Upper lobe of left lung (tissue), 6 donors: ENCODE measurements at places on chromosomes 13 and 19. TPM values are rescaled to one million over a fixed set of nuclear protein-coding genes. Genes with fewer than 3 reads are reported as not detected.
A peak's percentile ranks its signal among the peaks of the same experiment; 100 is the strongest.

STOML3 gene
- total RNA-seq = 1.0 TPM

ELAVL3 gene
- 0.03 TPM for total RNA-seq

PABPC3 gene
- total RNA-seq = not detected

- H3K36me3 ChIP-seq = no peaks in the 10 kb centered on the region
- no peak for DNase-seq
- no peaks in the 10 kb centered on the region for H3K27me3 ChIP-seq
- H3K27ac ChIP-seq = no peak overlapping the region
These were observed 87.8 kb downstream of the SIPA1L3 start for GRCh38 chr19:37994823-37995130.

DNA sequence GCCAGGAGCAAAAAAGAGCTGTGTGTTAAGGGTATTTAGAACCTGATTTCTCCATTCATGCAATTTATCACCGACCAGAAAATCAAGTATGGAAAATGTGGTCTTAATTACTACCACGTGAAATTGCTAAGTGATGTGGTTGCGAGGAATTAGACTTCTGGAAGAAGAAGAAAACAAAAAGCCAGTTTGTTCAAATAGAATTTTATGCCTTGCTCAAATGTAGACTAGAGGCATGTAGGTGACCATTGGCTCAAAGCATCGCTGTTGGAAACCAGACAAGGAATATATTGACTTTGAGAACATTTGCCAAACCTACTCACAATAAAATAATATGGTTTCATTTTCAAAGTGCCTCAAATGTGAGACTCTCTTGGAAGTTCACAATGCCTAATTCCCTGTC lies 57.3 kb upstream of the LRCH1 start:
- H3K36me3 ChIP-seq = no peaks in the 10 kb centered on the region
- H3K4me1 ChIP-seq = no peaks in the 10 kb centered on the region
- no peak for DNase-seq
- no peaks in the 10 kb centered on the region for H3K27me3 ChIP-seq
- no peak overlapping the region for H3K4me3 ChIP-seq

- H3K36me3 ChIP-seq = no peaks in the 10 kb centered on the region
- no peaks in the 10 kb centered on the region for H3K27me3 ChIP-seq
- H3K4me3 ChIP-seq = no peak overlapping the region
These were observed 2.8 kb upstream of the CEACAM5 start for GRCh38 chr19:41705393-41706174.

DNA sequence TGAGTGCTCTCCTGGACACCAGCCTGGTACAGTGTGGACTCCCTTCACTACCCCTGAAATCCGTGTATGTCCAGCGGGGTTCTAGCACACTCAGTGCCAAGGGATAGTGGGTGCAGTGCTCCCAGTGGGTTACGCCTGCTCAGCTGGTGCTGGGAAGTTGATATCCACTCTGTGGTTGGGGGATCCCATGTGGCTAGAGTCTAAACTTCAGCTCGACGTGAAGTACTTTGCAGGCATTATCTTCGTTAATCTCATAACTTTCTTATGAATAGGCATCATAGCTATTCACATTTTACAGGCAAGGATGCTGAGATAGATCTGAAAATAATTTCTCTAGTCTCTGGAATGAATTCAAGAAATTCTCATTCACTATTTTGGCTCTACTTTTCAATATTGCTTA lies 433.2 kb upstream of the HTR2A start:
- H3K4me3 ChIP-seq = no peak overlapping the region
- no peaks in the 10 kb centered on the region for H3K36me3 ChIP-seq
- H3K4me1 ChIP-seq = no peaks in the 10 kb centered on the region
- no peak for DNase-seq
- H3K27ac ChIP-seq = no peak overlapping the region
- no peaks in the 10 kb centered on the region for H3K27me3 ChIP-seq

DNA sequence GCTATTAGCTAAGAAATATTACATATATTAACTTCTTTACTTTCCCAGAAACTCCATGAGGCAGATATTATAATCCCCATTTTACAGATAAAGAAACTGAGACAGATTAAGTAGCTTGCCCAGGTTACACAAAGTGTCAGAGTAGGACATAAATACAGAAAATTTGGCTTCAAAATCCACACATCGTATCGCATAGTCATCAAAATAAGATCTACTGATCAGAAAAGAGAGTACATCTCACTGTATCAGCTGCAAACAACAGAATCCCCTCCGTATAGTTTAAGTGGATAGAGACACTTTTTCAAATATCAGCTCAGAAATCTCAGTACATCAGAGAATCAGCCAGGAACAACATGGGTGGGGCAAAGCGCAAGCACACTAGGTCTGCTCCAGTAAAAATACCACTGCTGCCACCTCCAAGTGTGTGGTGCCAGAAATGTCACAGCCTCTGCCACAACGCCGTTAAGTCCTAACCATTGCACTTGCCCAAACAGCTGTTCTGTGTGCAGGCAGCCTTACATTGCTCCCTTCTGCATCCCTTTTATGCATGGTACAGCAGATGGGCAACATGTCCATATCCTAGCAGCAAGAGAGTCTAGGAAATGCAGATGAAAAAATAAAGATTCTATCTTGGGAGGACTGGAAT lies 204.8 kb downstream of the KLF12 start:
- H3K27ac ChIP-seq = no peak overlapping the region
- no peaks in the 10 kb centered on the region for H3K27me3 ChIP-seq
- no peaks in the 10 kb centered on the region for H3K36me3 ChIP-seq
- H3K4me1 ChIP-seq = no peaks in the 10 kb centered on the region

DNA sequence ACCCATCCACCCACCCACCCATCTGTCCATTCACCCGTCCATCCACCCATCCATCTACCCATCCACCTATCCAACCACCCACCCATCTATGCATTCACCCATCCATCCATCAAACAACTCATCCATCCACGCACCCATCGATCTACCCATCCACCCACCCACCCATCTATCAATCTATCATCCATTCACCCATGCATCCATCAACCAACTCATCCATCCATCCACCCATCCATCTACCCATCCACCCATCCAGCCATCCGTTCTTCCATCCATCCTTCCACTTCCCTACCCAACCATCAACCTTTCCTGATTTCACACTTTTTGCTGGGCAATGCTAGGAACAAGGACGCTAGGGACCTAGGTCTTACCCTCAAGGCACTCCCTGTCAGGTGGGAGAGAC lies 2.1 kb downstream of the TMEM238 start:
- no peaks in the 10 kb centered on the region for H3K27me3 ChIP-seq
- no peak overlapping the region for H3K27ac ChIP-seq
- H3K4me3 ChIP-seq = no peak overlapping the region
- DNase-seq = no peak
- H3K4me1 ChIP-seq = peaks cover 28% of the 10 kb centered on the region

GRCh38 chr13:24252136-24252535 lies 57.2 kb upstream of the C1QTNF9 start:
- no peak for DNase-seq
- peak overlapping the region; percentile 16 for H3K4me3 ChIP-seq
- H3K27me3 ChIP-seq = no peaks in the 10 kb centered on the region

GRCh38 chr13:99376132-99376531 lies 68.9 kb upstream of the GPR183 start:
- peak overlapping the region; percentile 47 for H3K27ac ChIP-seq
- no peak overlapping the region for H3K4me3 ChIP-seq
- peak; percentile 72 for DNase-seq

DNA sequence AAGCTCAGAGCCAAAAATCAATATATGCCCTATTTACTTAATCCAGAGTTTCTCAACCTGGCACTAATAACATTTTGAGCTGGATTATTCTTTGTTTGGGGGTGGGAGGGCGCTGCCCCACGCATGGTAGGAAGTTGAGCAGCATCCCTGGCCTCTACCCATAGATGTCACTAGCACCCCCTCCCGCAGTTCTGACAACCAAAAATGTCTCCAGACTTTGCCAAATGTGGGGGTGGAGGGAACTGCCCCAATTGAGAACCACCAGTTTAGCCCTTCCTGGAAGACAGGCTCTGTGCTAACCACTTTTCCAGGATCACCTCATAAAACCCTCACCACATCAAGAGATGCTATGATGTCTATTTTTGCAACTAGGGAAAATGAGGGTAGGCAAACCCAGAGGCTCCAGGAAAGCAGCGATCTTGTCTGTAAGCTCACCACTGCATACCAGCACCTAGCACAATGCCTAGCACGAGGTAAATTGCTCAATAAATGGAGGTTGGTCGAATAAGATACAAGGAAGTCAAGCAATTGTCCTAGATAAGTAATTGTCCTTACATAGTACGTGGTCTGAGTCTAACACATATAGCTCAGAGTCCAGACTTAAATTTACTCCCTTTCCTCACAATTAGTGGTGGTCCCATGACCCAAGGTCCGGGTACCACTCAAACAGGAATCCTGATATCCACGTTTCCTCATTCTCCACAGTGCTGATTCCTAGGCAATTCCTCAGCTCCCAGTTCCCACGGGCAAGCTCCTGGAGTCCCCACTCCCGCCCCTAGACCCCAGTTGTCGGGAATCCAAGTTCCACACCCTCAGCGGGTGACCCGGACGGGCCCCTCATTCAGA lies 892 bp downstream of the TRIR start:
- no peaks in the 10 kb centered on the region for H3K27me3 ChIP-seq
- peak overlapping the region; percentile 95 for H3K27ac ChIP-seq
- no peak for DNase-seq
- H3K4me3 ChIP-seq = peak overlapping the region; percentile 99
- H3K4me1 ChIP-seq = peaks cover 33% of the 10 kb centered on the region

DNA sequence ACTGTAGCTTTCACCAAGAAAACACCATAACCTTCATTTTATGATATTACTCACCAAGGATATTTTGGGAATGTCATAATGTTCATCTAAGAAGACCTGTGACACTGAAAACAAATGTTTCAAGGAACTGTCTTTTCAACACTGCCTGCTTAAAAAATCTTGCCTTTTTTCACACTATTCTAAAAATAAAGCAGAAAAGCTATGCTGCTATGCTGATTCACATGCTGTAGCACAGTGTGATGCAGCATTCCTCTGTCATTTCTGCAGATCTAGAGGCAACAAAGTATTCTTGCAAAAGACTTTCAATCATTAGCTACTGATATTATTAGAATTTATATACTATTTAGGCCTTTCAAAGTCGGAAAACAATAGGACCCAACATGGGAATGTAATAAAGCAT lies 525.7 kb downstream of the UQCRFS1 start:
- H3K36me3 ChIP-seq = no peaks in the 10 kb centered on the region
- no peak overlapping the region for H3K27ac ChIP-seq
- H3K27me3 ChIP-seq = no peaks in the 10 kb centered on the region
- H3K4me3 ChIP-seq = no peak overlapping the region
- H3K4me1 ChIP-seq = no peaks in the 10 kb centered on the region
- no peak for DNase-seq

GRCh38 chr13:34258646-34259386 lies 440.9 kb downstream of the RFC3 start:
- DNase-seq = no peak
- H3K27me3 ChIP-seq = no peaks in the 10 kb centered on the region
- H3K4me1 ChIP-seq = no peaks in the 10 kb centered on the region
- H3K4me3 ChIP-seq = no peak overlapping the region
- no peaks in the 10 kb centered on the region for H3K36me3 ChIP-seq

GRCh38 chr19:27885359-27885758 lies 1327.6 kb downstream of the UQCRFS1 start:
- H3K27ac ChIP-seq = no peak overlapping the region
- H3K36me3 ChIP-seq = no peaks in the 10 kb centered on the region
- no peaks in the 10 kb centered on the region for H3K4me1 ChIP-seq
- H3K4me3 ChIP-seq = no peak overlapping the region

DNA sequence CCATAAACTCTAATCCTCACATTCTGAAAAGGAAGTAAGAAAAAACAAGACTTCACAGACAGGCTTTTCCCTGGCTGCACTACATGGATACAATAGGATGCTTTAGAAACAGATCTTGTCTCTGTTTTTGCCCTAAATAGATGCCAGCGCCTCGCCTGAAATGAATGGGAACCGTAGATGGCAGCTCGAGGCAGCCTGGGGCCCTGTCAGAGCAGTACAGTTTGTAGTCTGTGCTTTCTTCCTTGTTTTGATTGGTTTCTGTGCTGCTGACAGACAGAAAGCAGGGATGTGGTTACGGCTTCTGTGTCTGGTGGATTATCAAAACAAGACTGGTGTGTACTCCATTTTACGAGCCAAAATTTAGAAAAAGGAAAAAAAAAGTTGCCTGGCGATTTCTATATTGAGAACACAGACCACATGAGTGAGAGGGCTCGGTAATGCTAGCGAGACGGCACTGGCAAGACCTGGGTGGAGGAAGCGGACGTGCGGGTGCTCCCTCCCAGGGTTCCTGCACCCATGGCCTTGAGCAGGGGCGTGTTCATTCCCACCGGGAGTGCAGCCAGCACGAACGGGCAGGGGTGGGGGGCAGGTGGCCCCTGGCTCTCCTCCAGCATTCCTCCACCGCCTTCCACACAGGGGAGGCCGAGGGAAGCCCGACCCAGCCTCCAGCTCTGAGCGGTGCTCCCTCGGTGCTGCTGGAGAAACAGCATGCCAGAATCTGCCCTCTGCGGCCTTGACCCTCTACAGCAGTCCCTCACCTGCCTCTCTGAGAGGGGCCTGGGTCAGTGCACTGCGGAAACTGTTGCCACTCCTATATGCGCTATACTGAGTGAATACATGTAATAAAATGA lies 37.6 kb upstream of the C1QTNF9 start:
- no peaks in the 10 kb centered on the region for H3K27me3 ChIP-seq
- H3K36me3 ChIP-seq = no peaks in the 10 kb centered on the region
- peaks cover 73% of the 10 kb centered on the region for H3K4me1 ChIP-seq
- peak; percentile 80 for DNase-seq
- H3K27ac ChIP-seq = peak overlapping the region; percentile 88
- peak overlapping the region; percentile 49 for H3K4me3 ChIP-seq

GRCh38 chr13:88022431-88023208 lies 351.4 kb downstream of the SLITRK5 start:
- H3K4me1 ChIP-seq = no peaks in the 10 kb centered on the region
- no peaks in the 10 kb centered on the region for H3K36me3 ChIP-seq

DNA sequence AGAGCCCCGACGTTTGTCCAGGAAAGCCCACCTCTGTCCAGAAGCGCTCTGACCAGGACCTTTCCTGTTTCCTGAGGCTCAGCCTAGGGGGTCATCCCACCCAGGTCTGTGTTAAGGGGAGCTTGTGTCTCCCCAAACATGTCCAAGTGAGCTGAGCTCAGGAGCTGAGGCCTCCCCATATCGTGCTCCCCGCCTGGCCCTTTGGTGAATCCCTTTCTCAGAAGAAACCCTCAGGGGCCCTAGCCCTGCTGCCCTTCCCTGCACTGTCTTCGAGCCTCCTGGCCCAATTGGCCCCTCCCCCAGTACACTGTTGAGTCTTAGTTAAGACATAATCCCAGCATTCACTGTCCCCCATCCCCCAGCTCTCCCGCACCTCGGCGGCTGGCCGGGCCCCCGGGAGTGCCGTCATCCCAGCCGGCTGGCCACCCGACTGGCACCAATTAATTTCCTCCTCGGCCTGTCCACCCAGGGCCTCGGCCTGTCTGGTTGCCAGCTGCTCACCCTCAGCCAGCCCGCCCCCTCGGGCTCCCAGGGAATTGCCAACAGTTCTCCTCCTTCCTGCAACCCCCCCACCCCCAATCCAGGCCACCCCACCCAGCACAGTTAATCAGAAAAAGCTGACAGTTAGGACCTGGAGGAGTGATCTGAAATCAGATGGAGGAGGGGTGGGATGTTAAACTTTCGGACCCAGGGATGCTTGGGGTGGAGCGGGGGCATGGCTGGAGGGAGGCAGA lies 13.6 kb downstream of the IER2 start:
- H3K27me3 ChIP-seq = no peaks in the 10 kb centered on the region
- DNase-seq = peak; percentile 92
- H3K4me1 ChIP-seq = peaks cover 55% of the 10 kb centered on the region
- no peaks in the 10 kb centered on the region for H3K36me3 ChIP-seq
- peak overlapping the region; percentile 52 for H3K4me3 ChIP-seq
